Activated T-helper 2 cell treated with anti-CD3 and anti-CD28 coated beads, Interferon-gamma antibody, Interleukin-2, Interleukin-4, amounts not matched to agents 10 μg/mL and 5 μg/mL and 100 μg/mL, durations not matched to agents 14 hours and 24 hours and 36 hours (primary cell): ENCODE measurements at places on chromosomes 5 and 9. TPM values are rescaled to one million over a fixed set of nuclear protein-coding genes. Genes with fewer than 3 reads are reported as not detected.

Gene MAML1
- total RNA-seq, result 38.1 and 38.3 TPM in 2 replicates

Gene RNF14
- total RNA-seq, result 22.0 and 24.1 TPM in 2 replicates

Gene CCNJL
- not detected in 2 replicates for total RNA-seq

Gene ZNF484
- total RNA-seq, result 7.5 and 8.0 TPM in 2 replicates

Gene PCDHAC2
- total RNA-seq, result not detected in 2 replicates

Gene ECSCR
- total RNA-seq, result 1.0 and 1.7 TPM in 2 replicates
